ENCODE measurements at places on chromosomes 3 and 15.
A peak's percentile ranks its signal among the peaks of the same experiment; 100 is the strongest.

GRCh38 chr3:143885780-143886427 lies 37.6 kb upstream of the SLC9A9 start:
- H3K4me3 ChIP-seq: no peak overlapping the region
- peaks cover 4% of the 10 kb centered on the region for H3K4me1 ChIP-seq
- DNase-seq: peak; percentile 25

DNA sequence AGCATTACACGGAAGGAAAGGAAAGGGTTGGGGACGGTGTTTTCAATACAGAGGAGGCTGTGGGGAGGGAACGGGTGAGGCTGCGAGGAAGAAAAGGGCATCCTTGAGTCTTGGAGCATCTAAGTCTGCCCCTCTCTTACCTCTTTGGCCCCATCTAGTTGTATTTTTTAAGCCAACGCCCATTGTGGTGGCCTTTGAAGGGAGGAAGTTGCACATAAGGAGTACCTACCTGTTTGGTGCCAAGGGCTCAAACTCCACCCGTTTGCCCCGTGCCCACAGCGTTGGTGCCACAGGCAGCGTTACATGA lies 146.1 kb upstream of the UMPS start:
- no peaks in the 10 kb centered on the region for H3K36me3 ChIP-seq

DNA sequence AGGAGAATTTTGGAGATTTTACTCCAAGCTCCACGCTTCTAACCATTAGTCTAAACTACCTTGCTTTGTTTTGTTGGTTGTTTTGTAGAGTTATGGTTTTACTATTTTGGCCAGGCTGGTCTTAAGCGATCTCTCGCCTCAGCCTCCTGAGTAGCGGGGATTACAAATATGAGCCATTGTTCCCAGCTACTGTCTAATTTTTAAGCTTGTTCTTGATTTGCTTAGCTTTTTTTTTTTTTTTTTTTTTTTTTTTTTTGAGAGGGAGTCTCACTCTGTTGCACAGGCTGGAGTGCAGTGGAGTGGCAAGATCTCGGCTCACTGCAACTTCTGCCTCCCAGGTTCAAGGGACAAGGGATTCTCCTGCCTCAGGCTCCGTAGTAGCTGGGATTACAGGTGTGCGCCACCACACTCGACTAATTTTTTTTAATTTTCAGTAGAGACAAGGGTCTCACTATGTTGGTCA lies 28.5 kb downstream of the EFCAB12 start:
- no peaks in the 10 kb centered on the region for H3K27me3 ChIP-seq
- no peaks in the 10 kb centered on the region for H3K36me3 ChIP-seq
- peaks cover 2% of the 10 kb centered on the region for H3K4me1 ChIP-seq
- H3K4me3 ChIP-seq: no peak overlapping the region
- no peak overlapping the region for H3K27ac ChIP-seq

- no peaks in the 10 kb centered on the region for H3K4me1 ChIP-seq
- no peaks in the 10 kb centered on the region for H3K27me3 ChIP-seq
- H3K36me3 ChIP-seq: no peaks in the 10 kb centered on the region
- no peak overlapping the region for H3K27ac ChIP-seq
- H3K4me3 ChIP-seq: no peak overlapping the region
These were observed 223.0 kb upstream of the SATB1 start for GRCh38 chr3:18648159-18648558.

- H3K36me3 ChIP-seq: no peaks in the 10 kb centered on the region
- no peak overlapping the region for H3K27ac ChIP-seq
- H3K4me3 ChIP-seq: no peak overlapping the region
These were observed 59.8 kb downstream of the SFMBT1 start for GRCh38 chr3:52986049-52986448.

DNA sequence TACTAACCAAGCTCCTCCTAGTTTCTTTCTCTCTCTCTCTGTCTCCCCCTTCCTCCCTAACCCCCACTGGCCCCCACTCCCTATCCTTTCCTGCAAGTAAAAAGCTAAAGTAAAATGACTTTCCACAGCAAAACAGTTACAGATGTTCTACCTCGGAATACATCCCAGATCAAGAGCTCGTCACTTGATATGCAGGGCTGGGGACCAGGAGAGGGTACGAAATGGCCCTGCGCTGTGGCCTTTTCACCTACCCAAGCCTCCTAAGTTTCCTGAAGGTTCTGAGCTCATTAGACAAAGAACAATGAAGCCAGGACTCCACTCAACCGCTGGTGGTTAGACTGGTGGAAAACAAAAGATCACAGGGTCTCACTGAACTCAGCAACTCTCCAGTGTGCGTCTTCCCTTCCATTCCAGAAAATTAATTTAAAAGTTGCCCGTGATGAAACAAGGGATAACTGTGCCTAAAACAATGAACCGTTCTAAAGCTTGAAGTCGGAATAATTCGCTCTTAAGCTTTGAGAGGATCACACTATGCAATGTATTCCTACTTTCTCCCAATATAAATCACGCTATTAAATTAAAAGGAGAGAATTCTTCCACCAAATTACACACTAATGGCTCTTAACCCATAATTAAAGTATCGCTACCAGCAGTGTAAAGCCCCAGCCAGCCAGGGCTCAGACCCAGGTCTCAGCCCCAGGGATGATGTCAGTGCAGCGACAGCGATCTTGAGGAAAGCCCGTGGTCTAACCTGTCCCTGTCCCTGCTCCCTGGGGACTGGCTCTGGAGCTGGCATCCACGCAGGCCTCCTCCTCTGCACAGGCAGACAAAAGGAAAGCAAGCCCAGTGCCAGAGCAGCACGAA lies 5.0 kb downstream of the VGLL4 start:
- no peaks in the 10 kb centered on the region for H3K27me3 ChIP-seq
- H3K36me3 ChIP-seq: no peaks in the 10 kb centered on the region
- H3K4me1 ChIP-seq: peaks cover 7% of the 10 kb centered on the region
- H3K4me3 ChIP-seq: no peak overlapping the region

- peaks cover 4% of the 10 kb centered on the region for H3K4me1 ChIP-seq
- no peaks in the 10 kb centered on the region for H3K36me3 ChIP-seq
- DNase-seq: no peak
- H3K4me3 ChIP-seq: no peak overlapping the region
- H3K27ac ChIP-seq: no peak overlapping the region
These were observed 85.1 kb downstream of the PDCD6IP start for GRCh38 chr3:33883538-33883950.

DNA sequence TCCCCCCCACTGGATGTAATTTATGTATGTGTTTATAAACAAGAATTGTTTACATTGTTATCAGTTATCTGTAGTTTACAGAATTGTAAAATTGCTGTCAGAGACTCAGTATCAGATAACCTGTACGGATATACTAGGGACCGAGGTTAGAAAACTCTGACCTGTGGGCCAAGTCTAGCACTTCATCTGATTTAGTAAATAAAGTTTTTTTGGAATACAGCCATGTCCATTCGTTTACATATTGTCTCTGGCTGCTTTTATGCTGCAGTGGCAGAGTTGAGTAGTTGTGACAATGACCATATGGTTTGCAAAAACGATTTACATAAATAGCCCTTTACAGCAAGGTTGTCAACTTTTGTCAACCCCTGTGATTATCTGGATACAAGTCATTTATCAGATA lies 52.6 kb downstream of the LRRC28 start:
- H3K36me3 ChIP-seq: no peaks in the 10 kb centered on the region
- H3K4me1 ChIP-seq: peaks cover 3% of the 10 kb centered on the region
- no peaks in the 10 kb centered on the region for H3K27me3 ChIP-seq
- DNase-seq: no peak
- no peak overlapping the region for H3K27ac ChIP-seq
- H3K4me3 ChIP-seq: no peak overlapping the region

DNA sequence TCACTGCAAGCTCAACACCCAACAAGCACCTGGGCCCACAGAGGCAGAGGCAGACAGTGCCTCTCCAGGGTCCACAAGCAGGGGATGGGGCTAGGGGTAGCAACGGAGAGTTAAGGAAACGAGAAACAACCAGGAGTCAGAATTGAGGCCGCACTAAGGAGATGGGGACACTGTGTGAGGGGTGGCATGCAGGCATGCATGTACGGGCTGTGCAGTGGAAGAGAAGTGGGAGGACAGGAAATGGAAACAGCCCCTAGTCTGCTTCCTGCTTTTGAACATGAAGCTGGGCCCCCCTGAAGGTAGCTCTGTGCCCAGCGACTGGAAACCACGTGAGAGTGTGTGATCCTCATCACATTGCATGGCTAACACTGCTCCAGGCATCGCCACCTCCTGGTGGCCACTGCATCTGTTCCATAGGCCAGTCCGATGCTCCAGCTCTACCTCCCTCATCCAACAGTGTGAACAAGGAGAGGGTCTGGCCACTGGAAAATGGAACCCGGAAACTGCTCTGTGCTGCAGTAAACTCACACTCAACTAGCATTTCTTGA lies 44.0 kb downstream of the XXYLT1 start:
- H3K36me3 ChIP-seq: no peaks in the 10 kb centered on the region
- no peaks in the 10 kb centered on the region for H3K27me3 ChIP-seq
- peaks cover 3% of the 10 kb centered on the region for H3K4me1 ChIP-seq
- no peak overlapping the region for H3K4me3 ChIP-seq

DNA sequence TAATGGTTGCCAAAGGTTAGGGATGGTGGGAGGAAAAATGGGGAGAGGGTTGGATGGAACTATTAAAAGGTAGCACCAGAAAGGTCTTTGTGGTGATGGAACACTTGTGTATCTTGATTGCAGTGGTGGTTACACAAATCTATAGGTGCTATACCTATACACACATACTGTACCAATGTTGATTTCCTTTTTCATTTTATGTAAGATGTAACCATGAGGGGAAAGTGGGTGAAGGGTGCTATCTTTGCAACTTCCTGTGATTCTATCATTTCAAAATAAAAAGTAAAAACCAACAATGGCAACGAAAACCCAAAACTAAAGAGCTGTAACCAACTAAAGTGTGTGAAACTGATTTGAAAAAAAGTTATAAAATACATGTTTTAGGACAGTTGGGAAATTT lies 761 bp upstream of the ZNF35 start:
- no peak overlapping the region for H3K4me3 ChIP-seq
- H3K27ac ChIP-seq: no peak overlapping the region
- peaks cover 17% of the 10 kb centered on the region for H3K36me3 ChIP-seq
- DNase-seq: no peak
- H3K4me1 ChIP-seq: no peaks in the 10 kb centered on the region

DNA sequence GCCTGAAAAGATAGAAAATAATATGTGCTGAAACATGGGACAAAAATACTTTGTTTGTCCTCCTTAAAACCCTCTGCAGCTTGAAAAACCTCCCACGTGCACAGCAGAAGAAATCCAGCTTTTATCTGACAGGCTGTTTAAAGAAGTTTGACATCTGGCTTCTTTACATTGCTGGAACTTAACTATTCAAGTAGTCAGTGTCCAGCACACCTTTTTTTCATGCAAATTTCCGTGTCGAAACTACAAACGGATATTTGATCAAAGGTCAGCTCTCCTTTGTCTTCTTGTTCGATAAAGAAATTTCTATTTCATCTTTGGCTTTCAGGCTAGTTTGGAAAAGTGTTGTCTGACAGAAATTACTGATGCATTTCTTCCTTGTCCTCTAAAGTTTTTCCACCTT lies 66.8 kb upstream of the KBTBD8 start:
- H3K36me3 ChIP-seq: no peaks in the 10 kb centered on the region
- no peak overlapping the region for H3K27ac ChIP-seq
- no peak overlapping the region for H3K4me3 ChIP-seq
- peaks cover 7% of the 10 kb centered on the region for H3K4me1 ChIP-seq

- H3K36me3 ChIP-seq: no peaks in the 10 kb centered on the region
- no peak overlapping the region for H3K4me3 ChIP-seq
- H3K27me3 ChIP-seq: no peaks in the 10 kb centered on the region
- no peaks in the 10 kb centered on the region for H3K4me1 ChIP-seq
- no peak overlapping the region for H3K27ac ChIP-seq
- no peak for DNase-seq
These were observed 203.9 kb downstream of the NEK10 start for GRCh38 chr3:27165321-27165721.

DNA sequence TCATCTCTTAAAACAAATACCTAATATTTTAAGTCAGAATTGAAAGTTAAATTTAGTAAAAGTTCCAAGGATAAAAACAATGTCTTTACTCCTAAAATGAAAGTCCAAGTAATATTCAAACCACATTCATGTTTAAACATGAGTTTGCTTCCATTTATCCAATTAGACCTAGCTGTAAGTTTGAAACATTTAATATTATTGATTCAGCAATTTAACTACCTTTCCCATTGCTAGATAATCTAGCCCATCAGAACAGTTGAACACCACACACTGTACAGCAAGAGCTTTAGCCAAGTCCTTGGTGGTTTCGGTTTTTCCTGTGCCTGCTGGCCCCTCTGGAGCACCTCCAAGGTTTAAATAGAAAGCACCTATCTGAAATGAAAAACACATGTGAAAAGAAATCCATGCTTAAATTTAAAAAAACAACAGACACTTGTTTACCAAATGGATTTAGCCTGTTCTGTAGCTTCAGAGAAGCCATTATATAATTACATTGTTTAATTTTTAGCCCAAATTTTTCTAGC lies 97.8 kb downstream of the DNAH12 start:
- no peaks in the 10 kb centered on the region for H3K36me3 ChIP-seq
- H3K4me3 ChIP-seq: no peak overlapping the region
- H3K27ac ChIP-seq: no peak overlapping the region
- H3K4me1 ChIP-seq: no peaks in the 10 kb centered on the region
- DNase-seq: no peak

- H3K27ac ChIP-seq: no peak overlapping the region
- peak; percentile 25 for DNase-seq
- H3K4me3 ChIP-seq: no peak overlapping the region
These were observed 711.7 kb upstream of the GOLIM4 start for GRCh38 chr3:168807448-168807847.

DNA sequence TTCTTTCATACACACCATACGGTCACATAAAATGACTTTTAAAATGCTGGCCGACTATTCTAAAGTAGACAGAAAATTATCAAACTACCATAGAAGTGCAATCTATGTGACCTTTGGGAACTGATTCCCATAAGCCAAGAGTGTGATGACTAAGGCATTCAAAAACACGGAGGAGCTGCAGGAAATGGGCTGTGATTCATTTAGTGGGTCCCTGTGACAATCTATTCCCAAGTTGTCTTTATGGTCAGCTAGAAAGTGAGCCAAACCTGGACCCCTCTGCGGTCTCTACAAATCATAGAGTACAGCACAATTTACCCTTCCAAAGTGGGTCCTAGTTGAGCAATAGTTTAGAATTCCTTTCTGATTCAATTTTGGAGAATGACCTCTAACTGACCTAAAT lies 251.5 kb upstream of the CBLB start:
- DNase-seq: no peak
- H3K27me3 ChIP-seq: no peaks in the 10 kb centered on the region

GRCh38 chr3:72191209-72191960 lies 406.4 kb upstream of the PROK2 start:
- H3K27ac ChIP-seq: no peak overlapping the region
- no peaks in the 10 kb centered on the region for H3K27me3 ChIP-seq
- no peak overlapping the region for H3K4me3 ChIP-seq
- H3K4me1 ChIP-seq: no peaks in the 10 kb centered on the region
- no peak for DNase-seq

DNA sequence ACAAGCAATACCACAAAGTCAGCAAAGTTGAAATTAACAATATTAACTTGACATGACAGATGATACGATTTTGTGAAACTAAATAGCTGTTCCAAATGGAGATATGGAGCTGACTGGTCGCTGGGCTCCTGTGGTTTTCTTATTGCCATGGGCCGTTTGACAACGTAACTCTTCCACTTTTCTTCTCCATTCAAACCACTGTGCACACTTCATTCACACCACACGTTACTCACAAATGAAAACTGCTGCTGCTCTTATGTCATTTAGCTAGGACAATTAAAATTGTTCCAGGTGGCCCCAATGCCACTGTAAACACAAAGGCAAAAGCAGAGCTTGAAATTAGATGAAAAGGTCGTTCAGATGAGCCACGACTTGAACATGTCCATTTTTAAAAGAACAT lies 94.0 kb upstream of the VGLL4 start:
- H3K4me3 ChIP-seq: no peak overlapping the region
- H3K27ac ChIP-seq: no peak overlapping the region
- H3K4me1 ChIP-seq: no peaks in the 10 kb centered on the region

- no peak overlapping the region for H3K4me3 ChIP-seq
- H3K36me3 ChIP-seq: peaks cover 22% of the 10 kb centered on the region
- no peak for DNase-seq
- no peaks in the 10 kb centered on the region for H3K27me3 ChIP-seq
- H3K27ac ChIP-seq: no peak overlapping the region
- no peaks in the 10 kb centered on the region for H3K4me1 ChIP-seq
These were observed 2.5 kb upstream of the PLA2G4F start for GRCh38 chr15:42158941-42159340.
